PC-9 (cell line): ENCODE measurements at places on chromosomes 3 and 15.

GRCh38 chr3:102255736-102256135 lies 179.1 kb upstream of the ZPLD1 start:
- no peak for DNase-seq

- DNase-seq: no peak
Measured at GRCh38 chr15:30896211-30896606, 7.5 kb upstream of the FAN1 start.

GRCh38 chr15:90545095-90545494 lies 15.4 kb downstream of the CRTC3 start:
- no peak for DNase-seq

DNA sequence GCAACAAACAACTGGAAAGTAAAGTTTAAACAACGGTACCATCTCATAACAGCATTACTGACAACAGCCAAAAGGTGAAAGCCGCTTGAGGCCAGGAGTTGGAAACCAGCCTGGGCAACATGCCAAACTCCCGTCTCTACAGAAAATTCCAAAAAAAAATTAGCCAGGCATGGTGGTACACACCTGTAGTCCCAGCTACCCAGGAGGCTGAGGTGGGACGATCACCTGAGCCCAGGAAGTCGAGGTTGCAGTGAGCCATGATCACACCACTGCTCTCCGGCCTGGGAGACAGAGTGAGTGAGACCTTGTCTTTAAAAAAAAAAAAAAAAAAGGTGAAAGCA lies 4.4 kb downstream of the TNK2 start:
- no peak for DNase-seq

DNA sequence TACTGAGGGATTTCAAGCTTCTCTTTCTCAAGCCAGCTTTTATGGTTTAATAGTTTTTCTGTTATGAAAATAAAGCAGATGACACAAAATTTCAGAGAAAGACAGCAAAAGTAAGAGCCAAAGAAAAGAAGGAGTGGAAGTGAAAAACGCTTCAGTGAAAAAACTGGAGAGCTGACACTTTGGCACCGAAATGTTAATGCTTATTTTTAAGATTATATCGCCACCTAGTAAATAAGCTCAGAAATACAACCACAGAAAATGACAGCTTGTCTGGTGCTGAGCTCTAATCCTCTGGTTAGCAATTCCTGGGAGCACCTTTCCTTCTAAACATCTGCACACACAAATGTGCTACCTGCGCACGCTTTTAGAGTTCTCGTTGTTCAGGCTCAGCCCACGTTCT lies 101.6 kb downstream of the ZPLD1 start:
- no peak for DNase-seq

- peak; percentile 54 for DNase-seq
Measured at GRCh38 chr3:155995525-155996370, 124.6 kb upstream of the KCNAB1 start.

GRCh38 chr15:40325700-40326099 lies 2.2 kb downstream of the INAFM2 start:
- DNase-seq: no peak

GRCh38 chr3:45321607-45322391 lies 66.6 kb upstream of the LARS2 start:
- DNase-seq: no peak

DNA sequence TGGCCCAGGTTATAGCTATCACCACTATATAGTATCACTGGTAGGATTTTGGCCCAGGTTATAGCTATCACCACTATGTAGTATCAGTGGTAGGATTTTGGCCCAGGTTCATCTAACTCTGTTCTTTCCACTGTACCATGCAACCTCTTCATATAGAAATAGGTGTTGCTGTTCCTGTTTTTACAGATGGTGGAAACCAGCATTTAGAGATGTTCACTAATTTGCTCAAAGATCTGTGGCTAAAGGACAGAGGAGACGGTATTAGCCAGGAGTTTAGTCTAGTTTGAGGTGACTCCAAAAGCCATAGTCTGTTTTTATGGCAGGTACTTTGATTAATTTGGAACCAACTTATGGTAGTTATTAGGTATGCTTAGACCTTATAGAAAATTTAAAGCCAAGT lies 3.1 kb downstream of the LRCH3 start:
- DNase-seq: no peak

GRCh38 chr3:71724584-71725270 lies 475 bp downstream of the EIF4E3 start:
- no peak for DNase-seq

GRCh38 chr15:71588746-71589145 lies 221.6 kb upstream of the NR2E3 start:
- no peak for DNase-seq

- DNase-seq: no peak
Measured at GRCh38 chr15:42106288-42106687, 11.9 kb upstream of the PLA2G4D start.

- DNase-seq: no peak
Measured at GRCh38 chr3:23944007-23944783, 891 bp upstream of the NR1D2 start.

- peak; percentile 70 for DNase-seq
Measured at GRCh38 chr15:90191794-90192509, 9.2 kb upstream of the SEMA4B start.

DNA sequence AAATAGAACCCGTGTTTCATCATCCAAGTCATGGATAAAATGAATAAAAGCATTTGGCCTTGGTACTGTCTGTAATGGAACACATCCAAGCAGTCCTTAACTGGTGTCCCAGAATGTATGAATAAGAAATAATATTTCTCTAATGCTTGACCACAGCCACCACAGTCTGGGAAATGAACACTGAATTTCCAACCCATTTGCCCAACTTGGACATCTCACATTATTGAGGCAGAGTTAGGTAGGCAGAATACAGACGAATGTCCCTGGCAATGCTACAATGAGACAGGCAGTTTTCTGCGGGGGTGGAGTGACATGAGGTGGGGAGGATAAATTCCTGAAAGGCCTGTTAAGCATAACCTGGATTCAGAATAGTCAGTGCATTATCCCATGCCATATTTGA lies 245.7 kb downstream of the ZIC1 start:
- no peak for DNase-seq

DNA sequence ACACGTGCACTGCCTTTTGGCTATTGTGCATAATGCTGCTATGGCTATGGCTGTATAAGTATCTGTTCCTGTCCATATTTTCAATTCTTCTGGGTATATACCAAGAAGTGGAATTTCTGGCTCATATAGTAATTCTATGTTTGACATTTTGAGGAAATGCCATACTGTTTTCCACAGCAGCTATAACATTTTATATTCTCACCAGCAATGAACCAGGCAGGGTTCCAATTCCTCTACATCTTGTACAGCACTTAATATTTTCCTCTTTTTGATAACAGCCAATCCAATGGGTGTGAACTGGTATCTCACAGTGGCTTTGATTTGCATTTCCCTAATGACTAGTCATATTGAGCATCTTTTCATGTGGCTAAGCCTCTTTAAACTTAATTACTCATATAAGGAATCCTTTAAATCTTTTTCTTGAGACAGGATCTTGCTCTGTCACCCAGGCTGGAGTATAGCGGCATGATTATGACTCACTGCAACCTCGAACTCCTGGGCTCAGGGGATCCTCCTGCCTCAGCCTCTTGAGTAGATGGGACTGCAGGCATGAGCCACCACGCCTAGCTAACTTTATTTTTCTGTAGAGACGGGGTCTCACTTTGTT lies 38.1 kb upstream of the IGDCC4 start:
- DNase-seq: no peak

DNA sequence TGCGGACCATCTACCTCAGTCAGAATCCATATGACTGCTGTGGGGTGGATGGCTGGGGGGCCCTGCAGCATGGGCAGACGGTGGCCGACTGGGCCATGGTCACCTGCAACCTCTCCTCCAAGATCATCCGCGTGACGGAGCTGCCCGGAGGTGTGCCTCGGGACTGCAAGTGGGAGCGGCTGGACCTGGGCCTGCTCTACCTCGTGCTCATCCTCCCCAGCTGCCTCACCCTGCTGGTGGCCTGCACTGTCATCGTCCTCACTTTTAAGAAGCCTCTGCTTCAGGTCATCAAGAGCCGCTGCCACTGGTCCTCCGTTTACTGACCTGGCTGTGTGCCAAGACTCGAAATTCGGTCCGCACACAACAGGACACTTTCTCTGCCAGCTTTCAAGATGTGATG lies 21.9 kb downstream of the NRROS start:
- no peak for DNase-seq

DNA sequence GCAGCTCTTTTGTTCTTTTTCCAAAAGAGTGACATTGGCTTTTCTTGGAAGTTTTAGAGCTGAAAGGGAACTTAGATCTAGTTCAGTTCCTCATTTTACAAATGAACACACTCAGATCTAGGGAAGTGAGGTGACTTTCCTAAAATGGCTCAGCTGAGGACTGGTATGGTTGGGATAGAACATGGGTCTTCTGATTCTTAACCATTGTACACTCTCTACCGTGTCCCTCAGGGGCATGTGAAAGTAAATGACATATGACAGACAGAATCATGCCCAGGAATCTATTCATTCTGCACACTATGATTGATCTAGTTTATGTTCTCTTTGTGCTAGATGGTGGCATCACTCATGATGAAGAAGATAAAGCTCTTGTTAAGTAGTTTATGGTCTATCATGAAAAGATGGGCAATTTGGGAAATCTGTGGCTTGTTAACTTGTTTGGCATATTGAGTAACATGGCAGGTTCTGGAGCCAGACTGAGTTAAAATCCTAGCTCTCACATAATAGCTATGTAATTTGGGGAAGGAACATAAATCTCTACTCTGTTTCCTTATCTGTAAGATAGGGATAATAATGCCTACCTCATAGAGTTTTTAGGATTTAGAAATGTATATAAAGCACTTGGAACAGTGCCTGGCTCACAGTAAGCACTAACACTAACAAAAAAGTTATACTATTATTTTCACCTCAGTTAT lies 30.9 kb downstream of the UBE2E1 start:
- no peak for DNase-seq

DNA sequence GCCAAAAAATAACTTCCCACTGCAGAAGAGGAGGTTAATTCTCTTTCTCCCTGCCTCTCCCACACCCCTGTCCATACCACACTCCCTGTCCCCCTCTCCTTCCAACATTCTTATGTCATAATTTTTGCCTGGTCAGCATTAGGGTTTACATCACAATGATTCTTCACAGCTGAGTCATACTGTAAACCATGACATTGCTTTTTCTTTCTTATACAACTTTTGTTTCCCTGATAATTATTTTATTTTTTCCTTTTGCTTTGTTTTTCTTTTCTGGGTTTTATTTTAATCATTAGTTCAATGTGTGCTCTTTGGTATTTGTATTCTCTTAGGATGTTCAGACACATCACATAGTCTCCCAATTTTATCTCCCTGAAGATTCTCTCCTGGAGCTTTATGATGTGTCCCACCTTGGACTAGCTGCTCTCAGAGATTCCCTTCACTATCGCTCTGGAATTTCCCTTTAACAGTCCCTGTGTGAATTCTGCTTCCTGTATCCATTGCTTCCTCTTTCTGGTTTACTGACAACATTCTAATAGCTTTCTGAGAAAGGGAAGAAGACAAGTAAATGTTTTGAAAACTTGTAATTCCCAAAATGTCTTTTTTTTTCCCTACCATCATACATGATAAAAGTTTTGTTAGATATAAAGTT lies 70.7 kb downstream of the SOX2 start:
- DNase-seq: no peak

DNA sequence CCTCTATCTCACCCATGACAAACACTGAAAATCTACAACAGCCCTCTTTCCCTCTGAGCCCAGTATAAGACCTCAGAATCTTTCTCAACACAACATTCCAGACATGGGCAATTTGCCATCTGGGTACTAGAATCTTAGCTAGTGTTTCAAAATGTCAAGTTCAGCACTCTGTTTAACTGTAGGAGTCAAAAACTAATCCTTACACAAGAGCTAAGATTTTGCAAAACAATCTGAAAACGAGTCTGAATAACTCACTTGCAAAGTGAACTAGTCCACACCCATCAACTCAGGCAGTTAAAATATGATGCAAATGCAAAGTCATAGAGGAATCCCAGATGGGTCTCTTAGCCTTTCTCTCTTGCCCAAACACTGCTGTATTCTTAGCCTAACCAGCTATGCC lies 67.8 kb downstream of the GPR176 start:
- no peak for DNase-seq

- no peak for DNase-seq
Measured at GRCh38 chr3:195039180-195039843, 231.6 kb downstream of the XXYLT1 start.

DNA sequence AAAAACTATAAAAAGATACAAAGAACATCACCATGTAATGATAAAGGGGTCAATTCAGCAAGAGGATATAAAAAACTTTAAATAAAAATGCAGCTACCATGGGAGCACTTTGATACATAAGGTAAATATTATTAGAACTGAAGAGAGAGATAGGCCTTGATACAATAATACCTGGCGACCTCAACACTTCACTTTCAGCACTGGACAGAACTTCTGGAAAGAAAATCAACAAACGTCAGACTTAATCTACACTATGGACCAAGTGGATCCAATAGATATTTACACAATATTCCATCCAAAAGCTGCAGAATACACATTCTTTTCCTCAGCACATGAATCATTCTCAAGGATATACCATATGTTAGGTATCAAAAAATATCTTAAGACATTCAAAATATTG lies 42.0 kb downstream of the WDR49 start:
- no peak for DNase-seq

GRCh38 chr3:46987319-46987742 lies 7.9 kb downstream of the NBEAL2 start:
- DNase-seq: no peak

GRCh38 chr3:45499529-45499928 lies 95.0 kb upstream of the LIMD1 start:
- DNase-seq: peak; percentile 4

GRCh38 chr15:84765675-84766074 lies 17.3 kb downstream of the ZNF592 start:
- no peak for DNase-seq
